ENCODE measurements at places on chromosomes 4 and X.
A peak's percentile ranks its signal among the peaks of the same experiment; 100 is the strongest.

- DNase-seq = no peak
Observed at GRCh38 chrX:112769034-112769433, 71.6 kb downstream of the AMOT start.

DNA sequence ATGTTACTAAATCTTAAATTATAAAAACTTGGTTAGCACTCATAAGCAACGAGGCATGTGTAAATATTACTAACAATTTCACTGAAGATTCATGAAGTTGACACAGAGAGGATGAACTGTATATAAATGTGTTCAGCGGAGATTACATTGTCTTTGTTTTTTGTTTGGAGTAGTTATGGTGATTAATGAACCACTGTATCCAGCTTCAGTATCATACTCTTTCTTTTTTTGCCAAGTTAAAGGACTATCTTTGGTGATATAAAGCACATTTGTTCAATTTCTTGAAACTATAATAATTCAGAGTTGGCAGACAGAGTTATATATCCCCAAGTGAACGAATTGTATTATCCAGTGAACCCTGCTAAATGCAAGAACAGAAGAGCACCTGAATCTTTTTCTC is 497.6 kb downstream of the CCSER1 start:
- no peak for DNase-seq

DNA sequence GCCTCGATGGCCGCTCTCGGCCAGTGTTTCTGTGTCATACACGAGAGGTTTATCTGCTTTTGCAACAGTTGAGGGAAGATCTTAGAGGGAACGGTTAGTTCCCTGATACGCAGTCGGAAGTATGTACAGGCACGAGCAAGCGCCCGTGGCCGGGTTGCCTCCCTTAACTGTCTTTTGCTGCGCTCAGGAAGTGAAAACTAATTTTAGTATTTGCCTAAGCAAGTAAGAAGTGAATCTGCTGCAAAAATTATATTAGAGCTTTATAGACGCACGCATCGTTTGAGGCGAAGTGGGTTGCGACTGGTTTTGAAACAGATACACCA is 695 bp downstream of the MTM1 start:
- peak; percentile 29 for DNase-seq

GRCh38 chrX:48702032-48702431 is 5.5 kb downstream of the SUV39H1 start:
- no peak for DNase-seq

DNA sequence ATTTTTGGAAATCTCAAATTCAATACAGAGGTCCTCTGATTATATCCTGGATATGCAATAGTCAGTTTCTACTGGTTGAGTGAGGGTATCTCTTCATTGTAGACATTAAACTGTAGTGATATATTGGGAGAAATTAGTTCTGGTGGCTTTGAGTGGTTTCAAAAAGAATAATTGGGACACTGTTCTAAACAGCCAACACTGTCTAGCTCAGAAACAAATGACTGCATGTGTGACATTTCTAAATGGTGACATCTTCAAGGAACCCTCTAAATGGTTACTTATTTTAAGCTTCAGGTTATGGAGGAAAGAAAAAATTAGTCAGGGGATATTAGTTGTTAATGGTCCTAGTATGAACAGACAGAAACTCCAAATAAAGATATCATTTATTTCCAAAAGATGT is 186.2 kb downstream of the LARP7 start:
- DNase-seq = no peak

- DNase-seq = no peak
Observed at GRCh38 chrX:130212371-130212770, 40.6 kb downstream of the RAB33A start.

- DNase-seq = peak; percentile 24
Observed at GRCh38 chr4:87849612-87850011, 16.8 kb downstream of the MEPE start.

DNA sequence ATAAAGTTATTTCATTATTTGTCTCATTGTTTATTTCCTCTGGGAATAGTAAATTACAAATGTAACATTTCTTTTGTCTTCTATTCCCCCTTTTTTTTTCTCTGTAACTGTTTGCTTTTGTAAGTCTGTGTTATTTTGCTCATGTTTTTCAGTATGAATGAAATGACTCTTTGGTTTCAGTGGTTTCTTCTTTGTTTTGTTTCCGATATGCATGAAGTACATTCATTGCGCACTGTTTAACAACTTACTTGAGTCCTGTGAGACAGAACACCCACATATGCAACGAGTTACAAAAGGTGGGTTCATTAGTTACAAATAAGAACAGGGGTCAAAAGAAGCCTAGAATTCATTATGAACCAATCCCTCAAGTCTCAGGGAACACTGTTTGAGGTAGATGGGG is 175.0 kb upstream of the UGT8 start:
- no peak for DNase-seq

All from EL (cell line).